ENCODE measurements at places on chromosomes 1 and 21. TPM values are rescaled to one million over a fixed set of nuclear protein-coding genes. Genes with fewer than 3 reads are reported as not detected.

Gene EXOSC10
- 78.4 TPM for polyA plus RNA-seq

Gene NDUFV3
- polyA plus RNA-seq = 22.6 TPM

Gene CD247
- 0.46 TPM for polyA plus RNA-seq

Gene RERE
- 75.5 TPM for polyA plus RNA-seq

Gene TXLNA
- 40.2 TPM for polyA plus RNA-seq

Gene HPCAL4
- polyA plus RNA-seq = 1.5 TPM

Gene ITLN2
- not detected for polyA plus RNA-seq

Gene LEPR
- polyA plus RNA-seq = 7.2 TPM

Gene GUCA2B
- not detected for polyA plus RNA-seq

All from muscle of arm (tissue), 14 donors.